ENCODE measurements at places on chromosomes 16 and 17. TPM values are rescaled to one million over a fixed set of nuclear protein-coding genes. Genes with fewer than 3 reads are reported as not detected.

DNA sequence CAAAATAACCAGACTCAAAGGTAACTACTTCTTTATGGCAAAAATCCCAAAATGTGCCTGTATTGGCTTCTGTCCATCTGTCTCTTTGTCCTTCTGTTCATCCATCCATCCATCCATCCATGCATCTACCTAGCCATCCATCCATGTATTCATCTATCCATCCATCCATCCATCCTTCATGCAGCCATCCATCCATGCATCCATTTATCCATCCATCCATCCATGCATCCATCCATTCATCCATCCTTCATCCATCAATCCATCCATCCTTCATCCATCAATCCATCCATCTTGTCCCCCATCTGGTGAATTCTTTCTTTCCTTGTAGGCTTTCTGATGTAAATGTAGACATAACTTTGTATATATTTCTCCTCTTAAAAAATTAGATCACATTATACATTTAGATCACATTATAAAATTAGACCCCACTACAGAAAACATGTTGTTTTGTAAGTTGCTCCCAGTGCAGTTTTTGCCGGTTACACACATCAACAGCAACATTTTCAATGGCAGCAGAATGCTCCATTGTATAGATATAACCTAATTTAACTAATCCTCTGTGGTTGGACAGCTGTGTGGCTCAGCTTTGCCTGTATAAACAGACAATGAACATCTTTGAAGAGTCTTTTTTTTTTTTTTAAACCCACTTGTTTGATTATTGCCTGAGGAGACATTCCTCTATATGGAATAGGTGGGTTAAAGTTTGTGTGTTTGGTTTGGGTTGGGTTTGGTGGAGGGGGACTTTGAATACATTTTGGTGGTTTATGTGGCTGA lies 72.0 kb downstream of the MSI2 start:
- no peak for DNase-seq

GRCh38 chr16:1048442-1049112 lies 24.0 kb upstream of the SSTR5 start:
- DNase-seq = peak; percentile 64

- no peak for DNase-seq
Measured at GRCh38 chr16:78405040-78405439, 305.6 kb downstream of the WWOX start.

- DNase-seq = no peak
Measured at GRCh38 chr17:3771140-3771539, 29.8 kb downstream of the ITGAE start.

DNA sequence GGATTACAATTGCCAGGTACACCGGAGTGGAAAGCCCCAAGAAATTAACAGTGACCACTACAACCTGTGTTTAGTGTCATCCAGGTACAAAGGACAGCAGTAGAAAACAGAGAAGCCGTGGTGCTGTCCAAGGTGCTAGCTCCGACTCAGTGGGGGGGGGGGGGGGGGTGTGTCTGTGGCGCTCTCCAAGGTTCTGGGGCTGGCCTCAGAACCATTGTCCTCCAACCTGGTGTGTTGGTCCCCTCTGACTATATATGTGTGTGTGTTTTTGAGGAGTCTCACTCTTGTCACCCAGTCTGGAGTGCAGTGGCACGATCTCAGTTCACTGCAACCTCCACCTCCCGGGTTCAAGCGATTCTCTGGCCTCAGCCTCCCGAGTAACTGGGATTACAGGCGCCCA lies 5.8 kb upstream of the ZNF23 start:
- DNase-seq = peak; percentile 59

- DNase-seq = no peak
Measured at GRCh38 chr16:1771864-1772361, 570 bp upstream of the NME3 start.

- DNase-seq = no peak
Measured at GRCh38 chr16:68826652-68827051, 16.7 kb upstream of the TANGO6 start.

DNA sequence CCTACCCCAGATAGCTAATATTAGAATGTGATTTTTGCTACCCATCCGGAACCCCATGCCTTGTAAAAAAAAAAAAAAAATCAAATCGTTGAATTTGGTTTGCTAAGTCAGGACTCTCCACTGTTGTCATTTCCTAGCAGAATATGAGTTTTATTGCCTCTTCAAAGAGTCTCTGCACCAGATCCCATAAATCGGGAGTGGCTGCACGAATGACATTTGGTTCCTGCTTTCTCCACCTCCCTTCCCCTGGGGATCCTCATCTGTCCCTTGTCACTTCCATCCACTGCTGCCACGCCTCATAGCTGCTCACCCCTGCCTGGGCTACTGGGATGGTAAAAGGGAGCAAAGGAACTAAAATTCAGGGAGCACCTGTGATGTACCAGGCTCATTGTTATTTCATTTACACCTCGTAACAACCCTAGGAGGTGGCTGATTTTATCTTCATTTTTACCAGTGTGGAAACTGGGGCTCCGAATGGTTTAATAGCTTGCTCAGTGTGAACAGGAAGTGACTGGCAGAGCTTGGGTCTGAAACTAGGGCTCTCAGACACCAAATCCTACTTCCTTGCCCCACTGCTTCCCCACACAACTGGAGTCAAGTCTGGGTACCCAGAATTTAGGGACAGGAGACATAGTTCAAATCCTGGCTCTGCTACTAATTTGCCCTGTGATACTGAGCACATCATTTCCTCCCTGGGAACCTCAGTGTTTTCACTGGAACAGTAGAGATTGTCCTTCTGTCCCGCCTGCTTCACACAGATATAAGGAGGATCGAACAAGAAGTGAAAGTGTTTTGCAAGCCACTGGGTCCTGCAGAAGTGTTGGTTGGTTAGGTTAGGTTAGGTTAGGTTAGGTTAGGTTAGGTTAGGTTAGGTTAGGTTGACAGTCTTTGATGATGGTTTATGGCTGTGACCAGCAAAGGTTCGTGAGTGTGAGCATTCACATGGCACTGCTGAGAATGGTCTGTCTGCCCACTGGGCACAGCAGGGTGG lies 585 bp upstream of the KRT36 start:
- no peak for DNase-seq

- DNase-seq = no peak
Measured at GRCh38 chr17:71232801-71233559, 887.8 kb upstream of the SOX9 start.

GRCh38 chr16:26532456-26532855 lies 534.3 kb upstream of the C16orf82 start:
- DNase-seq = no peak

DNA sequence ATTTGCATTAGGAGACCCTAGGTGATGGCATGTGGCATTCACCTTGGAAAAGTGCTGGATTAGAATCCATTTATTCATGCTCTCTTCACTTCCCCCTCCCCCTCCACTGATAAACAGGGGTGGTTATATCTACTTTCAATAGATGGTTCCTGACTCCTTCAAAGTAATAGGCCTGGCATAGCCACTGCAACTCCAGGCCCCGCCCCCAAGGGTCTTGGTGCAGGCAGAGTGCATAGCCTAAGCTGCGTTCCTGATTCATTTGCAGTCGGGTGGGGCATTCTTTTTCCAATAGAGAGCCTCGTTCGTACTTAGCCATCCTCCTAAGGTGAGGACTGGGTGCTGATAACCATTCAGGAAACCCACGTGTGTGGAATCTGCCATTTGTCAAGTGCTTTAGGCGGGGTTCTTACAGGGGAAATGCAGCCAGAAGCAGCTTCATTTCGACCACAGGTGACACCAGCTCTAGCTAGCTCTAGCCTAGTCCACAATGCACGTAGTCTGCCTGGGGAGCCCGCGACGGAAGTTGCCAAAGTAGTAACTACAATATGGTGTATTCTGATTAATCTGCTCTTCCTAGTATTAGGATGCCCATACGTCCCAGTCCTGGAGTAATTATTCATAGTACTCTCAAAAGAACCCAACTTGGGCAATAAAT lies 11.1 kb downstream of the UBE2O start:
- DNase-seq = no peak

DNA sequence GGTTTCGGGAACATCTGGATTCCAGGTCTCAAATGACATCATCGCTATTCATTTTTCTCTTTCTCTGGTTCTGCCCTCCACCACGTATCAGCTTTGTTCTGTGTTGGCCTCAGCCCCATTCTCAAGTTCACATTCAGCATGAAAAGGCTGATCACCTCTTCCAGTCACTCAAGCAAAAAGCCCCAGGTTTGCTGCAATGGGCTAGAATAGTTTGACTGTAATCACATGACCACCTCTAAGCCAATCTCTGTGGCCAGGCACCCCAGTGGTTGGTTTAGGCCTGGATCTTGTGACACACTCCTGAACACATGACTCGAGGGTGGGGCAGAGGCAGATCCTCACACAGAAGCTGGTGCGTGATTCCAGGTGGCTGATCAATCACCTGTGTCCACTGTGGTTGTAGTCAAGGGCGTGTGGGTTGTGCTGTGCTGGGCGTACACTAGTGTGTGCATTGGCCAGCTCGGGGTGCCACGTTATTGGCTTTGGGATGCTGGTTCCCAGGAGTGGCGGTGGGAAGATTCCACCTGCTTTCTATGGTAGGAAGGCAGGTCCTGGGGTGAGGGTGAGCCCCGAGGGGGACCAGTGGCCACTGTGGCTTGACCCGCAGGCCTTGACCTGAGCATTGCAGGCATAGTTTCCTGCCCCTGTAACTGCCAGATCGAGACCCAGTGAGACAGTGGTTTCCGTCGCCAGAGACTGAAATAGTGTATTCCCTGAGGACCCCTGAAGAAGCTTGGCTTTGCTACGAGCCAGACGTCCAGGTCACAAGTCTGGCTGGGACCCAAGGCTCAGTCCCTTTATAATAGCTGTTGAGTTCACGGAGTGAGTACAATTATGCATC lies 12.0 kb downstream of the EEF2K start:
- DNase-seq = no peak

GRCh38 chr16:52591934-52592592 lies 45.1 kb upstream of the TOX3 start:
- no peak for DNase-seq

DNA sequence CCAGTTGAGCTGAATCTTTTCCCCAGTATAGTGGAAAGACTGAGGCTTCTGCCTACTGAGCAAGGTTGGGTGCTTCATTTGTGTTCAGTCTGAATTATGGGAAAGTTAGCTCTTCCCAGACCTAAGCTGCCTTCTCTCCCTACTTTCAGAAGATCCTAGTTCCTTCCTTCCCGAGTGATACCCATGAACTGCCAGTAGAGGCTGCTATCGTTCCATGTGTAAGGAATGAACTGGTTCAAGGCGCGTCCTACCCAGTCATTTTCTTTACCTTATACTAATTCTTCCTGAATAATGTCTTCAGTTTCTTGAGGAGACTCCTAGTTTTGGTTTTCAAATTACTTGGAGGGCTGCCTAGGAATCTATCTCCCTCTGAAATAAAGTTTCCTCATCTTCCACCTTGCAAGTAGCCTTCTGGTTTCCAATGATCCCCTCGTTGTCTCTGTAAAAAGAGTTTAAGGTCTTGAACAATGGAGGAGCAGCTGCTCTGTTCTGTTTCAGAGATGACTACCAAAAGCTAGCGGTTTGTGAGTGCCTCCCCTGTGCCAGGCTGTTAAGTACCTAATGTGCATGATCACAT lies 934 bp upstream of the AOC2 start:
- peak; percentile 89 for DNase-seq

- no peak for DNase-seq
Measured at GRCh38 chr16:12611006-12611477, 192.6 kb downstream of the CPPED1 start.

- DNase-seq = no peak
Measured at GRCh38 chr17:19242926-19243325, 5.8 kb downstream of the EPN2 start.

DNA sequence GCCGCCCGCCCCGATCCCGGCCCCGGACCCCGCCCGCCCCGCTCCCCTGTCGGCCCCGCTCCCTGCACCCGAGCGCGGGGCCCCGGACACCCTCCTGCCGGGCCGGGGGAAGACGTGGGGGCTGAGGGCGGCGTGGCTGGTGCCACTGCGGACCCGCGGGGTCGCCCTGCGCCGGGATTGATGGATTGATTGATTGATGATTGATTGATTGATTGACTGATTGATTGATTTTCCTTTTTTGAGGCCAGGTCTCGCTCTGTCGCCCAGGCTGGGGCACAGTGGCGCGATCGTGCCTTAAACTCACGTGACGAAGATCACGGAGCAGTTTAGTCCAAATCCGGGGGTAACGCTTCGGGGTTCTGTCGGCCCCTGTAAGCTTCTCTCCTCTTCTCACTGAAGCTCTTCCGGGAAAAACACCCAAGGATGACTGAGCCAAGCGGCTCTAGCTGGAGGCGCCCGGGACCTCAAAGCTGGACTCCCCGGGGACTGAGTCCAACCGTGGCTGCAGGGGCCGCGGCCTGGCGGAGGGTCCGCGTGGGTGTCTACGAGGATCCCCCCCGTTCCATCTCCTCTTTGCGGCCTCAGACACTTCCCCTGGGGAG lies 40.2 kb upstream of the BHLHA9 start:
- DNase-seq = no peak

Gene FBXL19
- 26.7 TPM for total RNA-seq

Gene SALL1
- 0.05 TPM for total RNA-seq

Gene CDYL2
- total RNA-seq = 30.6 TPM

Gene HLF
- not detected for total RNA-seq

Gene SLC12A4
- 68.9 TPM for total RNA-seq

Gene SPN
- not detected for total RNA-seq

Gene C16orf89
- total RNA-seq = not detected

Gene EME1
- 1.0 TPM for total RNA-seq

Gene CCL13
- not detected for total RNA-seq

Gene PTGES3L
- not detected for total RNA-seq
